Stimulated activated CD4-positive, alpha-beta T cell treated with anti-CD3 and anti-CD28 coated beads, Interleukin-1b, Interleukin-23, amount 100 ng/mL, for 24 hours (primary cell): ENCODE measurements at places on chromosomes 2 and 18.
A peak's percentile ranks its signal among the peaks of the same experiment; 100 is the strongest.

DNA sequence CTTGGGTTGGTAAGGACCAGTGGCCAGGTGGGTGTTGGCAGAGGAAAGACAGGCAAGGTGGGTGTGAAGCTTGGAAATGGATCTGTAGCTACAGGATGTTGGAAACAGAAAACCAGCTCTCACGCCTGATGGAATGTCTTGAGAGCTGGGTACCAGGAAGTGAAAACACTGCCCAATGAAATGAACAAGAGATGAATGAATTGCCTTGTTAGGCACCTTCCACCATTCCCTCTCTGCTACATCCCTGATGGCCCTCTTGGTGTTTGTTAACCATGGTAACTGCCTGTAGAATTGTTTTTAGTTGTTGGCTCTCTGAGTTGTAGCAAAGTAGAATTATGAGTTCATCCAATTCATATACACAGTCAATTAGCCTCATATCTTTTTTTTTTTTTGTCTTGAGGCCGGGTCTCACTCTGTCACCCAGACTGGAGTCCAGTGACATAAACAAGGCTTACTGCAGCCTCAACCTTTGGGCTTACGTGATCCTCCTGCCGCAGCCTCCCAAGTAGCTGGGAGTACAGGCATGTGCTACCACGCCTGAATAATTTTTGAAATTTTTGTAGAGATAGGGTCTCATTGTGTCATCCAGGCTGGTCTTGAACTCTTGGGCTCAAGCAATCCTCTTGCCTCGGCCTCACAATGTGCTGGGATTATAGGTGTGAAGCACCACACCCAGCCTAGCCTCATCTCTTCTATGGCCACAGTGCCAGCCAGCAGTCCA, 9.5 kb downstream of the KCMF1 start:
- DNase-seq = no peak

- DNase-seq = no peak
These were observed 268.7 kb upstream of the TCF4 start for GRCh38 chr18:55856679-55857078.

- no peak for DNase-seq
These were observed 89.3 kb upstream of the CTAGE1 start for GRCh38 chr18:22507055-22507454.

DNA sequence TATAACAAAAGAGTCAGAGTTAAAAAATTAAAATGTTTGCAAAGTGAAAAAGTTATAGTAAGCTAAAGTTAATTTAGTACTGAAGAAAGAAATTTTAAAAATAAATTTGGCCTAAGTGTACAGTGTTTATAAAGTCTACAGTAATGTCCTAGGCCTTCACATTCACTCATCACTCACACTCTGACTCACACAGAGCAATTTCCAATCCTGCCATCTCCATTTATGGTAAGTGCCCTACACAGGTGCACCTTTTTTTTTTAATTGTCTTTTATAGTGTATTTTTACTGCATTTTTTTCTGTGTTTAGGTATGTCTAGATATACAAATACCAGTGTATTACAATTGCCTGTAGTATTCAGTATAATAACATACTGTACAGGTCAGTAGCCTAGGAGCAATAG, 562.9 kb downstream of the PIK3C3 start:
- DNase-seq = no peak

DNA sequence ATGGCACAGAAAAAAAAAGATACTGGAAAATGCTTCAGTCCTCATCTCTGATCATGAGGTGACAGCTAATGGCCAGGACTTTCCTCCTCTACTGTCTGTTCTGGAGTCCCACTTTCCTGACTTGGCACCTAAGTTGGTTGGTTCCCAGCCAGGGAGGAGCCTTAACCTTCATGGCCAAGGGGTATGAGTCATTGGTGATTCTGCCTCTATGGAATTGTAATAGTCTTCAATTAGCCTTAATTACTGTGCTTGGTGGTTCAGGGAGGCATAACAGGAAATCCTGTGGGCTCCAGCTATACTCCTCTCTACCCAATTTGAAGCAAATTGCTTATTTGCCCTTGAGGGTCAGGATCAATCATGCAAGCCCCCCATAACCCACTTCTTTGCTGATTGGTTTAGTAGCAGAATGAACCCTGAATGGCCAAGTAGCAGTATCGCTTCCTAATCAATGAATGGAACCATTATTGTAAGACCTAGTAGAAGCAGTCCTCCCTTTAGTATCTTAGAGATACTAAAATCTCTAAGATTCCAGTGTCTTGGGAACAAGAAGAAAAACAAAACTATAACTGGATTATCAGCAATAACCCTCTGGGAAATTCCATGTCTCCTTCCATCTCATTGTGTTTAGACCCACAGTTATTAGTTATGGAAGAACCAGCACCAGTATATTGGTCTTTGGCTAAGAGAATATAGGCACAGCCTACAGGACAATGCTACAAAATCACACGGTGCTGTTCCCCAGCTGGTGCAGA, 109.0 kb downstream of the COL6A3 start:
- DNase-seq = no peak

DNA sequence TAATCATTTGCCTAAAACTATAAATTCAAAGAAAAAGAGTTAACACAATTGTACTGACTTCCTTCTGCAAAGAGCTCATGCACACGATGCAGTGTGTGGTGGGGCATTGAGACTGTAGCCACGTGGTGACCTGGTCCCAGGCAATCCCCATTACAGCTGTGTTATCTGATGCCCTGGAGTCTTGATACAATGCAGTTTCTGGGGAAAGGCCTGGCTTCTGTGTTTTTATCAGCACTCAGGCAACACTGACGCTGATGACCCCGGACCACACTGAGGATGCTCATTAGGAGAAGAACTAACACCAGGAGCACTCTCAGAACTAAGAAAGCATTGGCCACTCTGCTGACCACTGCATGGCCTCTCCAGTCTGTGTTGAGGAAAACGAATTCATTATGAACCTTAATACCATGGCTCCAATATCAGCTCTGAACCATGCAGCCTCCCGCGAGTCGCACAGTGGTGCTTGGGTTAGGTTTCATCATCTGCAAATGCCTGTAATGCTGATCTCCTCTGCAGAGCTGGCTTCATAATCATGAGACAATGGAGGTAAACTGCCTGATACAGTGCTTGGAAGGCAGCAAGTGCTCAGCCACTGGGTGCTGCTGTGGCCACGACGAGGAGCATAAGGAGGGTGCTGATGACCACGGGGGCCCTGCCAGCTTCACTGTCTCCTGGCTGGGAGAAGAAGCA, 218.5 kb downstream of the MYT1L start:
- no peak for DNase-seq

DNA sequence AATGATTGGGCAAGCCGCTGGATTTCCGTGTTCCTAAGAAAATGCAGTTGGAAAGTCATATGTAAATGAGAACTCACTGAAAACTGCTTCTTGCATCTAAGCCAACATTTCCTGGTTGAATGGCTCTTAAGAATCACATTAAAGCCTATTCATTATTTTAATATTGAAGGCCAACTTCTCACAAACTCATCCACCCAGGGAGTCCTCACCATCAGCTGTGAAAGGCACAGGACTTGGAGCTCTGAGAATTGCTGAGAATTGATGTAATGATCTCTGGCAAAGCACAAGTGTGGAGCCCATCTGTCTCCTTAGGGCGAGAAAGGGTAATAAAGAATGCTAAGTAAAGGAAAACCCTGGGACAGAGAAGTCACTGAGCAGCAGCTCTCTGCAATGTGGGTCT, 55.9 kb upstream of the APCDD1 start:
- no peak for DNase-seq

DNA sequence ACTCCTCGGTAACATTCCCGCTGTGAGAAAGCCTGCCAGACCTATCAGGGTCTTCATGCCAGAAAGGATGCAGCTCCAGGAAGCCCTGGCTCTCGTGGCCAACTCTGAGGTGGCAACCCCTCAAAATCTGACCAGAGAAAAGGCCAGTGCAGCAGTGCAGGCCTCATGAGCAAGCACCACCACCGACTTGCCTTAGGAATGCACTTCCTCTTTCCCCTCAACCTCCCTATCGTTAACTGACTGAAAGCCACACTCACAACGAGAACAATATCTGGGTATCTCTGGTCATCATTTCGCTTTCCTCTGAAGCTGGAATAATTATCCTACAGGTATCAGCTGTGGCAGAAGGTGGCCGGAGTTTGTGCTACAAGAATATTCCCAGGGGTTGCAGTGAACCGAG, 101.4 kb upstream of the POU3F3 start:
- DNase-seq = no peak

- no peak for DNase-seq
These were observed 145.4 kb upstream of the RAB12 start for GRCh38 chr18:8463791-8464190.

- no peak for DNase-seq
These were observed 235.9 kb downstream of the TFCP2L1 start for GRCh38 chr2:121049131-121049530.

GRCh38 chr18:32321826-32322225, 132.0 kb downstream of the MEP1B start:
- DNase-seq = no peak

DNA sequence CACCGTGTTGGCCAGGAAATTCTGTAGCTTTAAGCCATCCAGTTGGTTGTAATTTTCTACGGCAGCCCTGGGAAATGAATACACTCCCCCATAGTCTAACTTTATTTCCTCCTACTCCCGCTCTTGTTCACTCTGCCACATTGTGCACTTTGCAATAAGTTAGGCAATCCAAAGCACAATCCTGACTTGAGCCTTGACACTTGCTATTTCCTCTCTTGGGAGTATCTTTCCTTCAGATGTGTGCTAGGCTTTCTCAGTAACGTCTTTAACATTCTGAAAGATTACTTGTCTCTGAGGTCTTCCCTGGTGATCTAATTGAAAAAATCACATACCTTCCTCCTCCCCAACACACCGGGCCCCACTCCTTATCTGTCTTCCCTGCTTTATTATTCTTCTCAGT, 65.9 kb upstream of the RAB27B start:
- no peak for DNase-seq

GRCh38 chr2:239380831-239381708, 19.8 kb downstream of the HDAC4 start:
- peak; percentile 41 for DNase-seq

DNA sequence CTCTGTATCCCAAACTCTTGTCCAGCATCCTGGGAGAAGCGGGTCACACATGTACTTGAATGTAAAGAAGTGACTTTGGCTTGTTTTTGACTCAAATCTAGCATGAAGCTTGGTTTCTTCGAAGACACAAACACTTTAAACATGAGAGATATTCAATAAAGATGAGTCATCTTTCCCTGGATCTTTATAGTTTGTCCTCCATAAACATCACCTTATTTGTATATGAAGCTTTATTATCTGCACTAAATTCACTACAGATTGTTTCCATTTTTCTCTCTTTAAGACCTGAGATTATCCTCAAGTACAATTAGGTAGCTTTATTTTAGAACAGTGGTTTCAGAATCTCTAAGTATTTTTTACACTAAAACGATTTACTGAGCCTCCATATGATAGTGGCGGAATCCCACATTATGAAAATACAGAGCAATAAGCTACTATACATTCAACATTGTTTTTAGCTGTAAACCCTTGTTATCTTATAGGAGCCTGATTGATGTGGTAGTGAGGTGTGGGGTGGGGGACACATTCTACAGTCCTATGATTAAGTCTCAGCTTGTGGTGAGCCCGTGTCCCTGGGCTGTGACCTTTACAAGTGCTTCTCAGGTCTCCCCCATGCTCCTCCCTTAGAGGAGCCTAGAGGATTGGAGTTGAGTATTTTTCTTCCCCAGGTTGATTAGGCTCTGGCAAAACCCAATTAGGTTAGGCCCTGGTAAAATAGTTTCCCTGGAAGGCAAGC, 79.6 kb upstream of the RAPGEF4 start:
- DNase-seq = no peak

- no peak for DNase-seq
These were observed 144.1 kb downstream of the SOCS6 start for GRCh38 chr18:70432804-70433400.

DNA sequence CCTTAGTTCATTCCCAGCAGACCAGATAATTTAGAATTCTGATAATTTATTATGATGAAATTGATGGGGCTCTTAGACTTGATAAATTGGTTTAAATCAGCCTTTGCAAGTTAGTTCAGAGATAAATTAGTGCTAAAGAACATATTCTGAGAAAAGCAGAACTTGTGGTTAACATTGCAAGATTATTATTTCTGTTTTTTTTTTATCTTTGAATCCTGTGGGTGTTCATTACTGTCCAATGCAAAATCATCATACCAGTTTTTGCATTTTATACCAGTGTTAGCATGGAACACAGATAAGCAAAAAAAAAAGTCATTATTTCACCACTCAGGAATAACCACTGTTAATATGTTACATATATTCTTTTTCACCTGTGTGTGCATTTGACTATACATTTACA, 9.1 kb downstream of the SEPTIN2 start:
- DNase-seq = no peak

GRCh38 chr18:25799231-25799630, 291.2 kb downstream of the SS18 start:
- no peak for DNase-seq

- DNase-seq = no peak
These were observed 31.2 kb upstream of the ALPP start for GRCh38 chr2:232347369-232347768.

DNA sequence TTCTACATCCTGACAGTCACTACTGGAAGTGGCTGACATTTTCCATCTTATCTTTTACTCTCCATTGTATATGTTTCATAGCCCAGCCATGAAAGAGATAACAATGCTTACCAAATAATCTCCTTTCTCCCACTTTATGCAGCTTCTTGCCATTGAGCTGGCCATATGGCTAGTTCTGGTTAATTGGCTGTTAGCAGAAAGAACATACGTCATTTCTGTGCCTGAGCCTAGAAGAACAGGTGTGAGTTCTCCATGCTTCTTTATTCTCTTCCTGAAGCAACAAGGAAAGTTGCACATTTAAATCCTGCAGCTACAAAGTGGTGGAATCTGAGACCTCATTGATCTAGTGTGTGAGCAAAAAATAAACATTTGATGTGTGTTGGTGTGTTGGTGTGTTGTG, 82.0 kb upstream of the FSHR start:
- DNase-seq = no peak

- DNase-seq = no peak
These were observed 84.5 kb downstream of the AFF3 start for GRCh38 chr2:100057901-100058261.

DNA sequence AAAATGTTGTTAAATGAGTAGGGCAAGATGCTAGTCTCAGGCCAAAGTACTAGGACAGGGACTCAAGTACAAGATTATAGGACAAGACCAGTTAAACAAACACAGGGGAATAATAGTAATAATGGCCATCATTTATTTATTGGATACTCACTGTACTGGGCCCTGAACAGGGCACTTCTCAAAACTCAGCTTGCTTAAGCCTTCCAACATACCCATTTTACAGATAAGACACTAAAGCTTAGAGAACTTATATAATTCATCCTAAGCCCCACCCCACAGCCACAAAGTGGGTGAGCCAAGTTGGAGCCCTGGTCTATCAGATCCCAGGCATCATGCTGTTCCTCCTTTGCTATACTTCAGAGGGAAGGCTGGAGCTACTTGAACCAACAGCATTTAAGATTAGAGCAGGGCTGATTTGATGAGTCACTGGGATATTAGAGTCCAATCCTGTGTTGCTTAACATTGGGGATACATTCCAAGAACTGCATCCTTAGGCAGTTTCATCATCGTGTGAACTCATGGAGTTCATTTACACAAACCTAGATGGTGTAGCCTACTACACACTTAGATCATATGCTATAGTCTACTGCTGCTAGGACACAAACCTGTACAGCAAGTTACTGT, 153.6 kb downstream of the MTCL1 start:
- no peak for DNase-seq
